ENCODE measurements at places on chromosomes 3 and 15. TPM values are rescaled to one million over a fixed set of nuclear protein-coding genes. Genes with fewer than 3 reads are reported as not detected.

DNA sequence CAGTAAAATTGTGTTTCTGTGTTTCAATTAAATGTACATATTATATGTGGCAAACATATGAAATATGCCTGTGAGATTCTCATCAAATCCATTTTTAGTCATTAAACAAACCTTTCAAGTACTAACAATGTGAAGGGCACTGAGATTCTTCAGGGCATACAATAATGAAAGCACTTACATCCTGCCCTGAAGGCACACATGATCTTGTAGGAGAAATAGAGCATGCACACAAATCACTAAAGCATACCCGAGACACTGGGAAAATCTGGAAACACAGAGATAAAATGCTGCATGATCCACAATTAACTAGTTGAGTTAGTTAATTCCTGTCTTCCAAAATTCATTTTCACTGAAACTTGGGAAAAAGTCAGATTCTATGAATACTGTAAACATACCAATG is 810.5 kb upstream of the NECTIN3 start:
- no peak for DNase-seq

- no peak for DNase-seq
Observed at GRCh38 chr3:178475062-178475461, 61.2 kb upstream of the KCNMB2 start.

DNA sequence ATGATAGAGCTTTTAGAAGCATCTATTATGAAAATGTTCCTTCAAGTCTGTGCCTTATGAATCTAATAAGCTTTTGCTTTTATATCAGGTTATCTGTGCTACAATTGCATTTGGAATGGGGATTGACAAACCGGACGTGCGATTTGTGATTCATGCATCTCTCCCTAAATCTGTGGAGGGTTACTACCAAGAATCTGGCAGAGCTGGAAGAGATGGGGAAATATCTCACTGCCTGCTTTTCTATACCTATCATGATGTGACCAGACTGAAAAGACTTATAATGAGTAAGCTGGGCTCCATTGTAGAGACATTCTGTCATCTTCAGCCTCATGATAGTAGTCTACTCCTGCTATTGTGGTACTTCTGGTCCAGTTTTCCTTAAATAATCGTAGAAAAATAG is 73.4 kb downstream of the BLM start:
- no peak for DNase-seq

DNA sequence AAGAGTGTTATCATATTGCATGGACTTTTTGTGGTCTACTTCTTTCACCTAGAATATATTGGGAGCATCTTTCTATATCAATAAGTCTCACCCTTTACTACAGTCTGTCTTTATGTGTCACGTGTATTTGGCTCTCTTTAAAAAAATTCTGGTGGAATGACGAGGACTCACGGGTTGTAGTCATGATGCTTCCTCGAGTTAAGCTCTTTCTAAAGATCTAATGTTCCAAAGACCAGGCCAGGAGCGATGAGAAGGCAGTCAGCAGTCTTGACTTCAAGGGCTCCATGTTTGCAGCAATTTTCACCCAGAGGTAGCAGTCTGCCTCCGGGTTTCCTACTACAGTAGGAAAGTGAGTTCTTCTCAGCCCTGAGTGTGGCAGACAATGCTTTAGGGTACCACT is 88.9 kb downstream of the FRMD4B start:
- no peak for DNase-seq

GRCh38 chr3:144665567-144666053 is 694.0 kb downstream of the DIPK2A start:
- no peak for DNase-seq

DNA sequence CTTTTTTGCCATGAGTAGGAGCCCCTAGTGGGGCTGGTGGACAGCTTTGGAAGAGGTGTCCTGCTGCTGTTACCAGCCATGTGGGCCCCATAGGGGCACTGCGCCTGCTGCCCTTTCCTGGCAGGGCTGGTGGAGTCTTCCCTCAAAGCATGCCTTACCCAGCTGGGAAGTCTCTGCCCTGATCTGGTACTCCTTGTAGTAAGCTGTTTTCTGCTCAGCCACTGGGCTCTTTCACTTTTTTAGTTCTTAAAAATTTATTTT is 26.2 kb downstream of the HMCES start:
- no peak for DNase-seq

GRCh38 chr3:128689060-128689459 is 36.9 kb upstream of the RAB7A start:
- no peak for DNase-seq

DNA sequence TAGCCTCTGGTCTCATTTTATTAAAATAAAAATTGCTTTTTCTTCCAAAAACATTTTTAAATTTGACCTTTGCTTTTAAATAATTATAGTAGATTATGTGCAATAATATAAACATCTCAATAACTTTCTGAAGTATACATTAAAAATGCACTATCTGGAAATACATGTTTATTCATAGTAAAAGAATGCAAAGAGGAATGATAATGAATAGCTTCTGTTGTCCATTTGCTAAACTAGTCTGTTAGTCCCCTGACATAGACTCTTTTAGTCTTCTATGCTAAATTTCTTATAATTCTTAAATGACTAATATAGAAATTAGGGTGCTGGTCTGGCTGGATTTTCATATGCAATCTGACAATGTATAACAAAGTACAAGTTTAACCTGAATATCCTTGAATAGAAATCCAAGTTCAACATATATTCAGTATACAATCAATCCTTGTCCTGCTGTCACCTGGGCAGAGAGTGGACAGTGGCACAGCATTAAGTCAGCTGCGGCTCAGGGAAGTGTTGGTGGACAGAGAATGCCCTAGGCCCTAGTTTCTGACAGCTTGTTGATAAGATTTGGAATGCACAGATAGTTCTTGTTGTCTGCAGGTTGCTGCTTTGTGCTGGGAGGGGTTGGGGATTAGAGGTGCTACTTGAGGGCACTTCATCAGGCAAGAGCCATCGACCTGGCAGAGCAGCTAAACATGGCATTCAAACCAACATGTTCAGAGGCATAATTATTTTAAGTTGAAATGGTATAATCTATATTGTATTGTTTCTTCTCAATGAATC is 161.7 kb downstream of the MBNL1 start:
- DNase-seq: no peak

GRCh38 chr15:89714775-89715174 is 24.2 kb downstream of the WDR93 start:
- no peak for DNase-seq

DNA sequence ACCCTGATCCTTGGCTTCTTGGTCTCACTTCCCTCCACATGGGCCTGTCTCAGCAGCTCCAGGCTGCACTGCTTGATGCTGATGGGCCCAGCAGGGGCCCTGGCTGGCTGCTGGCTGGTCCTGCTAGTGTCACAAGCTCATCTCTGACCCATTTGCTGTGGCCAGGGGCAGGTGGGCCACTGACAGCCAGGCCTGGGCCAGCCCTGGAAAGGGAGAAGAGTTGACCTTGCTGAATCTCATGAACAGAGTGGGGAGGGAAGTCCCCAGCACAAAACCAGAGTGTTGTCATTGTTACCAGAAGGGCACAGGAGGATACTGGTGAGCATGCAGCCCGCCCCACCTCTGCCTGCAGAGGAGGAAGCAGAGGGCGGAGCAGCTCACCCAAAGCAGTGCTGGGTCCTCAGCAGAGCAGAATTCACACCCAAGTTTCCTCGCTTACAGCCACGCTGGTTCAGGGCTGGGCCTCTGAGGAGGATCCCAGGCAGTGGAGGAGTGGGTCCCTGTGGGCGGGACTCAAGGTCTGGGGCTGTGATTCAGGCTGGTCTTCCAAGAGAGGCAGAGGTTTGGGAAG is 7.6 kb upstream of the KLF15 start:
- no peak for DNase-seq

GRCh38 chr15:32682977-32683630 is 34.7 kb upstream of the GREM1 start:
- no peak for DNase-seq

Gene CA12
- not detected for total RNA-seq

Gene TLNRD1
- 35.5 TPM for total RNA-seq

Gene KBTBD12
- total RNA-seq: not detected

Gene BCL2A1
- not detected for total RNA-seq
